ENCODE measurements at places on chromosomes 2 and 18. TPM values are rescaled to one million over a fixed set of nuclear protein-coding genes. Genes with fewer than 3 reads are reported as not detected.

The TXNDC2 gene
- total RNA-seq = 0.17 TPM

The IL1R2 gene
- 1.0 TPM for total RNA-seq

The RGPD3 gene
- total RNA-seq = 0.16 TPM

The POTEJ gene
- not detected for total RNA-seq

The ADAM23 gene
- total RNA-seq = 9.9 TPM

The POU3F3 gene
- total RNA-seq = 0.02 TPM

The GPR35 gene
- total RNA-seq = 0.83 TPM

The FBLN7 gene
- 0.57 TPM for total RNA-seq

The COLEC11 gene
- total RNA-seq = 0.76 TPM

The DCDC2C gene
- total RNA-seq = 0.26 TPM

The ST8SIA5 gene
- not detected for total RNA-seq

The CPO gene
- not detected for total RNA-seq

The CD226 gene
- total RNA-seq = 0.15 TPM

The GREB1L gene
- 3.5 TPM for total RNA-seq

The SAG gene
- not detected for total RNA-seq

The ALPI gene
- total RNA-seq = not detected

The ZNF385B gene
- total RNA-seq = not detected

The PDCD1 gene
- total RNA-seq = not detected

The KIF3C gene
- total RNA-seq = 45.4 TPM

The KCTD1 gene
- 32.9 TPM for total RNA-seq

The CD8B2 gene
- not detected for total RNA-seq

The CYRIA gene
- total RNA-seq = 0.53 TPM

The SGPP2 gene
- total RNA-seq = 0.77 TPM

The IL1RL1 gene
- total RNA-seq = 1.3 TPM

The NOP58 gene
- total RNA-seq = 139 TPM

The MERTK gene
- total RNA-seq = 3.1 TPM

The ABCB11 gene
- total RNA-seq = 0.06 TPM

The VPS4B gene
- total RNA-seq = 20.1 TPM

The KYNU gene
- total RNA-seq = 220 TPM

The TUBA3E gene
- total RNA-seq = 6.3 TPM

The HTR2B gene
- total RNA-seq = not detected

The LRATD1 gene
- 0.09 TPM for total RNA-seq

The TNS1 gene
- 17.4 TPM for total RNA-seq

The TUBB8B gene
- total RNA-seq = not detected

The SDC1 gene
- total RNA-seq = 144 TPM

The ACMSD gene
- total RNA-seq = not detected

The LDLRAD4 gene
- 2.4 TPM for total RNA-seq

The SLC14A1 gene
- total RNA-seq = not detected

The RTKN gene
- 25.4 TPM for total RNA-seq

The ARHGEF33 gene
- total RNA-seq = 0.11 TPM

The KCNJ3 gene
- not detected for total RNA-seq

The NAT8 gene
- not detected for total RNA-seq

The RASGRP3 gene
- total RNA-seq = 0.81 TPM

The ALPG gene
- 0.71 TPM for total RNA-seq

The SNTG2 gene
- not detected for total RNA-seq

The ITGB1BP1 gene
- 171 TPM for total RNA-seq

The FBXO15 gene
- 0.61 TPM for total RNA-seq

The MCFD2 gene
- total RNA-seq = 98.8 TPM

The ANKRD29 gene
- 17.6 TPM for total RNA-seq
